Adipocyte (in vitro differentiated cells): ENCODE measurements at places on chromosomes 2 and 18.
A peak's percentile ranks its signal among the peaks of the same experiment; 100 is the strongest.

DNA sequence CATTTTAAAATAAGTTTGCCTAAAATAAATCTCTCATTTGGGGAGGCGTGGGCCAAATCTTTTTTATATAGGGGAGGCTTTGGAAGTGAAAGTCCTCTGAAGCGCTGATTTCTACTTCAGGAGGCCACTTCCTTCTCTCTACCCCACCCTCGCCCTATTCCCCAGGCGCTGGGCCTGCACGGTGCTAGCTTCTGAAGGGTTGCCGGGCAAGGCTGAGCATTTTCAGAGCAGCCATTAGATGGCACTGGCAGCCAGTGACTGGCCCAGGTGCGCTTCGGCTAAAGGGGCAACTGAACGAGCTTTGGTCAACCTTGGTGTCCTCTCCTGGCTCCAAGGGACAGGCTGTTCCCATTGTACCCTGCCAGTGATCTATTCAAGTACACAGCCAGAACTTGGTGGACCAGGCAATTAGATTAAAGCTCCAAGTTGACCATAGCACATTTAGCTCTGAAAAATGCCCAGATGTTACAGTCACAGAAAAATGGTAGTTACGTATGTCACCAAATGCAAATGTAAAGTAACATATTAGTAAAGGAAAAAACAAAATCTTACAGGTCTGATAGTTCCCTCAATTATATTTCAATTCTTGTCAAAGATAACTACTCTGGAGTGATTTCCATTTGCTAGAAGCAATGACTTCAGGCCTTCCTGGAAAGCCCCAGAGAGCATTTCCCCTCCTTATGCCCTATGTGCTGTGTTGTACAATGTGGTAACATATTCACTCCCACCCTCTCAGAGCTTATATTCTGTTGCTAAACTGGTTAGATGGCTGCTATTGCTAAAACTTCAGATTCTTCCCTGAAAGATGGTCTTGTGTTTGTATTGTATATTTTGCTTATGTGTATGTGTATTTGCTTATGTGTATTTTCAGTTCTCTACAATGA lies 2.1 kb downstream of the POMC start:
- DNase-seq = peak; percentile 8

DNA sequence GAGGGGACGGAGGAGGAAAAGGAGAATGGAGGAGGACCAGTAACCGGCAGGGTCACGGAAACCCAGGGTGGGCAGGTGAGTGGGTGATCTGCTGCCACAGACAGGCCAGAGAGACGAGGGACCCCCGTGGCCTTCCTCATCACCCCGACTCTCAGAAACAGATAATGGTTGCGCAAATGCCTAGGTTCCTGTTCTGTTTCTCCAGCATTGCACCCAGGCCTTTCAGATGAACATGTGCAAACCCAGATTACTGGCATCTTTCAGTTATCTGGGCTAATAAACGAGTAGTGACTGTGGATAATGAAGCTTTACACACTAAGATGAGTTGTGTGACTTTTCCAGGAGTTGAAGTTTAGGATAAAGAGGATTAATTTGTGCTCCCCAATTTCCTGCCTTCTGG lies 46.5 kb downstream of the TET3 start:
- DNase-seq = no peak

DNA sequence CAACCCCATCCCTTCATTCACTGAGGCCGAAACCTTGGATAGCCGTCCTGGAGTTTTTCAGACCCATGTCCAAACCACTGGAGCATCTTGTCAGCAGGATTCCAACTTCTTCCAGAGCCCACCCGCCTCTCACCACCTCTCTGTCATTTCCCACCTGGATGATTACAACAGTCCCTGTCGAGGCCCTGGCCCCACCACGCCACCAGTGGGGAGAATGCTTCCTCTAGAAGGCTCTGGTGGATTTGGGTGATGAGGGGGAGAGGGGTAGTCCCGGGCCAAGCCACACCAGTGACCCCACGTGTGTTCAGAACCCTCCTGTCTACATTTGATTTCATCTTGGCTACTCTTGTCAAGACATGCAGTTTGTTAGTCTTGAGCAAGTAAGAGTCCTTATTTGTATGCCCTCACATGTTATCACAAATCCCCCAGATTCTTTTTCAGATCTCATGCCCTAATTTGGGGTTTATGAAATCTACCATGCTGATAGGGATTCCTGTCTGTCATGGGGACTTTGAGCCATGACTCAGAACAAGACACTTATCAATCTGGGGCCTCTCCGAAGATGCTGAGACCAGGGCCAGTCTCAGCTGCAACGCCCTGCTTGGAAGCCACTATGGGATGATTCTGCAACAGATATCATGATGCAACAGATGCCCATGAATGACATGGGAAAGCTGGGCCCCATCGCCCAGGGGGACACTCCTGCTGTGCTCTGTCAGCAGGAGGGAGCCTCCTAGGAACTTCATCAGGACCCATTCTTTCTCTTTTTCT lies 186.1 kb downstream of the ZFP36L2 start:
- DNase-seq = peak; percentile 30

DNA sequence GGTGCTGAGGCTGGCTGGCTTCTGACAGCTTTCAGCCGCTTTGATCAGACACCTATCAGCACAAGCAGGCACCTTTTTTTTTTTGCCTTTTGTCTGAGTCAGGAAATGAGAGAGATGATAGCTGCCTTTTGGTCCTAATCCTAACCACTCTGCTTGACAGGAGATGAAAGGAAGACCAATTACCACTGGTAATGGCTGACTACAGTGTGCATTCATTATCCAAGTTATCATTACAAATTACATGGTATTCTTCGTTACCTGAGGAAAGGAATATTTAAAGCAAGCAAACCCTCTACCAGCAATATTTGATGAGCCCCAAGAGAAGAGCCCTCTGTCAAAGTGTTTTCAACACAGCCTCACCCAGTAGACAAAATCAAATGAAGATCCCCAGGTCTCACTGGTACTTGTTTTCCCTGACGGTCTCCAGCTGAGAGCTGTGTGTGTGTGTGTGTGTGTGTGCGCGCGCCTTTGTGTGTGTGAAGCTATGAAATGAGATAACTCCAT lies 925.7 kb downstream of the DCDC2C start:
- DNase-seq = no peak

DNA sequence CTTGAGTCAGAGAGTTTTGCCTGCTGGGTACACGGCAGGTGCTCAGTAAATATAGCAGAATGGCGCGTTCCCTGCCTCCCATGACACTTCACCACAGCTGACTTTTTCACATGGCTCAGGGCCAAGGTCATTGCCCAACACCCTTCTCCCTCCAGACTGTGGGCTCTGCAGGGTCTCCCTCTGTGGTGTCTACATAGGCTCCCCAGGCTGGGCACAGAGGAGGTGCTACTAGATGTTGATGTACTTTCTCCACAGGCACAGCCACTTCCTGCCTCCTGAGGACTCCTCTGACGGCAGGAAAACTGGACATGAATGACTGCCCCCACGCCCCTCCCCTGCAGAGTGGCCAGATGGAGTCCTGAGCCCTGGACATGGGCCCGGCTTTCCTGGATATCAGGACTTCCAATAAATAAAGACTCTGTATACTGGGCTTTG lies 4.2 kb downstream of the CHCHD5 start:
- DNase-seq = no peak

DNA sequence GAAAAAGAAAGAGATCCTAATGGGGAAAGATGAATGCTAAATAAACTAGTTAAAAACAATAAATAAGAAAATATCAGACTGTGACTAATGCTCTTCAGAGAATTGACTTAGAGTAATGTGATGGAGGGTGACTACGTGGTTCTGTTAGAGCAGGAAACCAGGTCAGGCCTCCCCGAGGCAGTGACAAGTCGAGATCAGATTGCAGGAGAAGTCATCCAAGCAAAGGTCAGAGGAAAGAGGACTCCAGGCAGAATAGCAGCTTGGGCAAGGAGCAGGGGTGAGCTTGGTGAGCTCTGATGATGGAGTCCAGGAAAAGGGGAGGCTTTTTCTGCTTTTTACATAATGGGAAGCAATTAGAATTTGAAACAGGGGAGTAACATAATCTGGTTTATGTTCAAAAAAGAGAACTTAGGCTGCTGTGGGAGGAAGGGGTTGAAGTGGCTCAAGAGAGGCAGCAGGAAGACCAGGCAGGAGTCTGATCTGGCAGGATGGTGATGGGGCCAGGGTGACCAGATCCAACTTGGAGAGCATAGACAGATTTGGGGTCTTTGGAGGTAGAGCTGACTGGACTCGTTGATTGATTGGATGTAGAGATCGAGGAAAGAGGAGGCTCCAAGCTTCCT lies 27.3 kb upstream of the ITGB6 start:
- peak; percentile 74 for DNase-seq

- no peak for DNase-seq
These were observed 192.8 kb downstream of the CDCA7 start for GRCh38 chr2:173547499-173547898.

- DNase-seq = peak; percentile 32
These were observed 320.5 kb downstream of the FSIP2 start for GRCh38 chr2:186059096-186059495.

GRCh38 chr2:202400941-202401340 lies 24.8 kb downstream of the BMPR2 start:
- no peak for DNase-seq

GRCh38 chr2:195575879-195576401 lies 81.1 kb upstream of the SLC39A10 start:
- DNase-seq = peak; percentile 94

DNA sequence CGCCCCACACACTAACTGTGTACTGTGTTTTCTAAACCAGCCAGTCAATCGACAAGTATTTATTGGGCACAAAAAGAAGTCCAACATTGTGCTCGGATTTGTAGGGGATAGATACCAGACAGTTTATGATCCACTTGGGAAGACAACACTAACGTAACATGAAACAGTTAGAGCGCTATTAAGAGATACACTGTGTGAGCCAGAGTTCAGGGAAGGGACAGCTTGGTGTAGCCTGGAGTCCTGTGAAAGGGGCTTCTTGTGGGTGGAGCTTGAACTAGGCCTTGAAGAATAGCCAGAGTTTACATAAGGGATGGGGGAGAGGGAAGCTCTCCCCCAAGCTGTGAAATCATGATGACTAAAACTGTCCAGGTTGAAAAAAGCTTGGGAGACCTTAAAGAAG lies 176.4 kb upstream of the TCF4 start:
- DNase-seq = no peak

- no peak for DNase-seq
These were observed 154.7 kb downstream of the DYSF start for GRCh38 chr2:71608034-71608433.

- no peak for DNase-seq
These were observed 225.4 kb downstream of the STK39 start for GRCh38 chr2:168021800-168022587.

DNA sequence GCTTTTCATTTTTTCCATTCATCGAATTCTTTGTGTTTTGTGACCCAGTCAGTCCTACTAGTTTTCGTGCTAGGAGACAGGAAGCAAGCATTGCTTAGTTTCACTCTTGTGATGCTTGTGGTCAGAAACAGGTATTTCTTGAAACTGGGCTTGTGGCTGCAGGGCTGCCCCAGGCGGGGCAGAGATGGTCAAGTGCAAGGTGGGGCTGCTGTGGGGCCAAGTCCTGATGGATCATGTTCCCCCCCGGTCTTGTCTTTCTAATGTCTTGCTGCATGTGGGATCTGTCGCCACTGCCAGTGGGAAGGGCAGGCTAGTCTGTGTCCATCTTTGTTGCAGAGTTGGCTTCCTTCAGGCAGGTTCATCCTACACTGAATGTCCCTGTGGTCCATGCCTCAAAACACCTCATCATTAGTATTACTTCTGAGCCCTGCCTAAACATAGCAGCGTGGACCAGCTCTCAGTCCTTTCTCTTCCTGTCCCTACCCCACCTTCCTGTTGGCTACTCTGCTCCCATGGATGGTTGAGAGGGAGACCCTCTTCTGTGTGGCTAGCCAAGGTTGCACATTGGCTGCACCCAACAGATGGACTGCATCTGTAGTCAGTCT lies 38.7 kb downstream of the INPP4A start:
- DNase-seq = no peak

- no peak for DNase-seq
These were observed 184.1 kb downstream of the CALCRL start for GRCh38 chr2:187263675-187264560.

DNA sequence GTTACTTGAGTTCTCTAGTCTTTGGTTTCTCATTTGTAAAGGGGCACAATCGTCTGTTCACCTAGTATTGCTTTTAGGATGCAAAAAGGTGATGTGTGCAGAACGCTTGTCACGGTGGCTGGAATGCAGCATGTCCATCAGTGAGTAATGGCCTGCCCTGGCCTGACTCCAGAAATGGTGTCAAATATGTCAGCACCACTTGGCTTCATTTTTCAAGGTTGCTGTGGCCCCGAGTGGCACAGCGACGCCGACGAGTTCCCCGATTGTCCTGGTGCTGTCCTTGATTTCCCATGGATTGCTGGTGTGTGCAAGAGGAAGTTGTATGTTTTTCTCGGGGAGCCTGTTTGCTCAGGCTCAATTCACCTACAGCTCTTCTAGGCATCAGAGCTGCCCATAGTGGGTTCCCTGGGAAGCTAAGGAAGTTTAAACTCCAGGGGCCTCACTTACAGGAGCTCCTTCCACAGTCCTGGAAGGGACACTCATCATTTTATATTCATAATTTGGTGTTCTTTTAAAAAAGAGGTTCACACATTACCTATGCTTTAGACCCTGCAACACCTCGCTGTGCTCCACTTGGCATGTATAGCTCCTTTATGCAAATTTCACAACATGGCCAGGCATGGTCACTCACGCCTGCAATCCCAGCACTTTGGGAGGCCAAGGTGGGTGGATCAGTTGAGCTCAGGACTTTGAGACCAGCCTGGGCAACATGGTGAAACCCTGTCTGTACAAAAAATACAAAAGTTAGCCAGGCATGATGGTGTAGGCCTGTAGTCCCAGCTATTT lies 25.6 kb upstream of the ZNF407 start:
- no peak for DNase-seq
